SHP77 (cell line): ENCODE measurements at places on chromosomes 13 and 19.

GRCh38 chr13:113110852-113111315, 5.3 kb downstream of the F7 start:
- no peak for DNase-seq

- DNase-seq = peak; percentile 36
Observed at GRCh38 chr19:7674010-7675005, 2.6 kb upstream of the MCEMP1 start.

DNA sequence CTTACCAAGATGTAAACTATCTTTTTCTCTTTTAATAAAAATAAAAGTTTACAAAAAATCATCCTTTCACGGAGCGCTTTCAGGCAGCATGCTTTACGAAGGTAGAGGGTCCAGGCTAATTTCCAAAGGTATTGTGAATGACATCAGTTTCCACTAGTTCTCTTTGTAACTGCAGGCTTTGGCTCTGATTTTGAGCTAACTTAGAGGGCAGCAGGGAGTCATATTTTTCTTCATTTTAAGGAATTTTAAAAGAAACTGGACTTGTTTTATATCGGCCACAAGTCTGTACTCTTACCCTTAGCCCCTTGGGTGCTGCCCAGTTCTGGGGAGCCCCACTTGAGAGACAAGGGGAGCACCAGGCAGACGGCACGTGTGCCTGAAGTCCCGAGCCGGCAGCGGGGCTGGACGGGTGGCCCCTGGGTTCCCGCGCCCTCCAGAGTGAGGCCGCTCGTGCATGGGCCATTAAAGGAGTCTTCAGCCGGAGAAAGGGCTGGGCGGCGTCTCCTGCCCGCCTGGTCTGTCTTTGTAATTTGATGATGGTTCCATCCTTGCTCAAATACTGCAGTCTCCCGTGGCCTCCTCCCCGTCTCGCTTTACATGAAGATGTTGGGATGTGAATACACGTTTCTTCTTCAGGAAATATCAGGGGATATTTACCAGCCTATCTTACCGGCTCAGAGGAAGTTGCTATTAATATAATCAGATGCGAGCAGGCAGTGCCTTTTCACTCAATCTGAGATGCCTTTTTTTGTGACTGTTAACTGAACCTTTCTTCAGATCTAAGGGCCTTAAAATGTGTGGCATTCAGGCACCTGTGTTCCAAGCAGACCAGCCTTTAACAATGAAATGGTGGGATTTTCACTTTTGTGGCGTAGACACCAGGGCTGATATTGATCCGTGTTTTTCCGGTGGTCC, 67.4 kb downstream of the GGACT start:
- DNase-seq = no peak

- DNase-seq = no peak
Observed at GRCh38 chr13:97113231-97114001, 108.7 kb upstream of the MBNL2 start.

DNA sequence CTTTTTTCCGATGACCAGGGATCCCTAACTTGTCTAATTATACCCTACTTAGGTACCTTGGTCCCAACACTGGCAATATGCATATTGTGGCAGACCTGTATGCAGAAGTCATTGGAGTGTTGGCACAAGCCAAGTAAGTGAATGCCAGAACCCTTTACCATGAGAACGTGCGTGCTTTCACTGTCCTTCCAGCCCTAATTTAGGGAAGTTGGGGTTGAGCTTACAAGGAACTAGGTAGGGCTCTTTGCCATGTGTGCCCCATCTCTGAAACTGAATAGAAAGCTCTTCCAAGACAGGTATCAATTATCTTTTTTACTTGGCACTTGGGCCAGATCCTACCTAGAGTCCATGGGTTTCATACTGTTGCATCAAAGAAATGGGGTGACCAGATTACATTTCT, 93.2 kb downstream of the FRY start:
- no peak for DNase-seq

- DNase-seq = peak; percentile 35
Observed at GRCh38 chr19:14248578-14249011, 42.6 kb upstream of the ADGRL1 start.

DNA sequence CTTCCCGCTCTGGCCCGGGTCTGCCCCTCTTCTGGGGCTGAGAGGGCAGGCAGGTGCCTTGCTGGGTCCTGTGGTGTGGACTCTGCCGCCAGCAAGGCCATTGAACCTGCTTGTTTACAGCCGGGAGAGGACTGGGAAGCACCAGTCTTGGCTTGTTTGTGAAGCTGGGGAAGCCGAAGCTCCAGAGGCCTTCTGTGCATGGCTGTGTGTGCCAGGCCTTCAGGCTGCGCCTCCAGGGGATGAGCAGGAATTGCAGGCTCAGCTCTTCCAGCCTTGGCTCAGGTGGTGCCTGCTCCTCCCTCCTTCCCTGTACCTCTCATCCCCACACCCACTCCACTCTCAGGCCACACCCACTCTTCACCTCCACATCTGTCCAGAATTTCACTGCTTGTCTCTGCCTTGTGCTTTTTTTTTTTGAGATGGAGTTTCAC, 17.5 kb downstream of the NDUFB7 start:
- DNase-seq = peak; percentile 17

- DNase-seq = no peak
Observed at GRCh38 chr13:33109801-33110200, 93.6 kb downstream of the KL start.

DNA sequence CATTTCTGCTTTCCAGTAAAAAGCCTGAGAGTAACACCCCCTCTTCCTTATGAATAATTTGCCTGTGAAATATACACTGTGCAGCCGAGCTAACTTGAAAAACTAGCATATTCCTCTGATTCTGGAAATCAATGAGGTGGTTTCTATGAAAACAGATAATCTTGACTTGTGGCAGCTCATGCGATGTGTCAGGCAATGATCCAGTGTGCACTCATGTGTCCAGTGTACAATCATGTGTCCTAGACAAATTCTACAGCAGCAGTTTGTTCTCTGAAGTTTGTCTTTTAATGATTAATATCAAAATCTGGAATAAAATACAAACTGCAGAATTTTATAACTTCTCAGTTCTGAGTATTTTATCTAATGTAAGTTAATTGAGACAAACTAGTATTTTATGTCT, 2213.9 kb upstream of the PCDH20 start:
- no peak for DNase-seq

DNA sequence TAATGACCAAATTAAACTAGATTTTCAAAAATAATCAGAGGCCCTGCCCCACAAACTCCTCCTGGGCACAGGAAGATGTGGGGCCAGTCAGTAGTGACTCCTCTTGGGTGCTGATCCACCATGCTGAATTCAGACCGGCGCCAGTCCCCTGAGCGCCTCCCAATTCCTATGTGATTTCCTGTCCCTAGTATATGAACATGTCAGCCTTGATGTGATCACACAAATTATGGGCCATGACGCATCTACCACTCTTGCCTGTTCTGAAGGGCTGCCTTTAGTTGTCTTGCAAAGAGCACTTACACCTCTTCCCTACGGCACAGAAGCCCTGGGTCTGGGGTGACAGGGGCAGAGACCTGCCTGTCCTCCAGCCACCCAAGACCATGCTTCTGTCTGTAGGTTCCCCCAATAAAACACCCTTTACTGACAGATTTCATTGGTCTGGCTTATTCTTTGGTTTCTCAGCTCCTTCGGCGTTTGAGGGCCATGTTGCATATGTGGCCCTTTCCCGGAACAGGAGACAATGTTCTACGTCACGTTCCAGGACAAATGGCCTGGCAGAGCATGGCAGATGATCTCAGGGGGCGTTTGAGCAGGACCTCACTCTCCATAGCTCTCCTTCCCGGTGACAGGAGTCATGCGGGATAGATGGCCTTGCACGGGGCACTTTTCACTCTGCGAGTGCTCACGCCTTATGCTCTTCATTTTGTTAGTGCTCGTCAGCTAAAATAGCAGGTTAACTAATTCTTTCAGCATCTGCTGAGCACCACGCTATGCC, 5.6 kb upstream of the ATP11A start:
- DNase-seq = no peak

GRCh38 chr13:105471673-105472072, 1063.8 kb downstream of the EFNB2 start:
- DNase-seq = no peak

DNA sequence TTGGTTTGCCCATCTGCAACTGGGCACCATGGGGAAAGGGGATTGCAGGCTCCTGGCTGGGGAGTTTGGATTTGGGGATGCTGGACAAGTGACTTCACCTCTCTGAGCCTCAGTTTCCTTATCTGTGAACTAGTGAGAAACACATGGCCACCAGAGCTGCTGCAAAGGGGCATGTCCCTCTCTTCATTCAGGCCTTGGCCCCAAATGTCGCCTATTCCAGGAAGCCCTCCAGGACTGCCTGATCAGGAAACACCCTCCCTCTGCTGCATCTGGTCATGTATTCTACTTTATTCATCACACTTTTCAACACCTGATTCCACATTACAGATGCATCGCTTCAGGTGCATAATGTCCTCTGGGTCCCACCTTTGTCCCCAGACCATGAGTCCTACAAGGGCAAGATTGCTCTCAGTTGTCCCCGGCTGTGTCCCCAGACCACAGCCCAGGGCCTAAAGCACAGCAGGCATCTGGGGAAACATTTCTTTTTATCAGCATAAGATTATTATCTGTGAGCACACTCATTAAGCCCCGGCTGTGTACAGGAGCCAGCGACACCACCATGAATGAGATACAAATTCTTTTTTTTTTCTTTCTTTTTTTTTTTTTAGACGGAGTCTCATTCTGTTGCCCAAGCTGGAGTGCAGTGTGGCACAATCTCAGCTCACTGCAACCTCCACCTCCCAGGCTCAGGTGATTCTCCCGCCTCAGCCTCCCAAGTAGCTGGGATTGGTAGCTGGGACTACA, 37.5 kb downstream of the ARRDC2 start:
- DNase-seq = no peak

- peak; percentile 59 for DNase-seq
Observed at GRCh38 chr19:35756377-35757230, at the start of gene HSPB6. TSS of gene HSPB6 (minus strand) at chr19:35757029. CDS start at chr19:35757008, 21 bp downstream.

- DNase-seq = no peak
Observed at GRCh38 chr13:108383667-108384066, 114.1 kb downstream of the TNFSF13B start.

- no peak for DNase-seq
Observed at GRCh38 chr19:51111606-51112005, 3.4 kb upstream of the CTU1 start.

GRCh38 chr19:44003461-44004009, 778 bp downstream of the ZNF230 start:
- DNase-seq = no peak

DNA sequence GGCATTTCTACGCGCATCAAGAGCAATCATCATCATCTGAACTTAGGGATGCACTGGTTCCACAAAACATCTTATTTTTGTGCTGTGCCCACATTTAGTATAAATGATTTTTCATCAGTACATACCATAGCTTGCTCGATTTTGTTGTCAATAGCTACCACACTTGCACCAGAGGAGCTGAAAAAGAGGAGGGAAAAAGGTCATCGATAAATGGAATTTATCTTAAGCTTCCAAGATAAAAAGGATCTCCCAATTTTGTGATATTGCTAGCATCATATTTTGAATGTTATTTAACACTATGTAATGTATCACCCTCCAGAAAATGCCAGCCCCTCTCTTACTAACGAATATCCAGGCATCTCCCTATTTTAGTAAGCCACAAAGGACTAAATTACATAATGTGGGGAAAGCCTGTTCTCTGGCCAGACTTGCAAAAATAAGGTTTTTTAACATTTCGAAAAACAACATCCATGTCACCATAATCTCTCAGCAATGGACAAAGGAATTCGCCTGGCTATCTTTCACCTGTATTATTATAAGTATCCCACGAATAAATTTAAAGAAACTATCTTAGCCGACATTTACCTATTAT, 62.4 kb downstream of the SERP2 start:
- DNase-seq = no peak

DNA sequence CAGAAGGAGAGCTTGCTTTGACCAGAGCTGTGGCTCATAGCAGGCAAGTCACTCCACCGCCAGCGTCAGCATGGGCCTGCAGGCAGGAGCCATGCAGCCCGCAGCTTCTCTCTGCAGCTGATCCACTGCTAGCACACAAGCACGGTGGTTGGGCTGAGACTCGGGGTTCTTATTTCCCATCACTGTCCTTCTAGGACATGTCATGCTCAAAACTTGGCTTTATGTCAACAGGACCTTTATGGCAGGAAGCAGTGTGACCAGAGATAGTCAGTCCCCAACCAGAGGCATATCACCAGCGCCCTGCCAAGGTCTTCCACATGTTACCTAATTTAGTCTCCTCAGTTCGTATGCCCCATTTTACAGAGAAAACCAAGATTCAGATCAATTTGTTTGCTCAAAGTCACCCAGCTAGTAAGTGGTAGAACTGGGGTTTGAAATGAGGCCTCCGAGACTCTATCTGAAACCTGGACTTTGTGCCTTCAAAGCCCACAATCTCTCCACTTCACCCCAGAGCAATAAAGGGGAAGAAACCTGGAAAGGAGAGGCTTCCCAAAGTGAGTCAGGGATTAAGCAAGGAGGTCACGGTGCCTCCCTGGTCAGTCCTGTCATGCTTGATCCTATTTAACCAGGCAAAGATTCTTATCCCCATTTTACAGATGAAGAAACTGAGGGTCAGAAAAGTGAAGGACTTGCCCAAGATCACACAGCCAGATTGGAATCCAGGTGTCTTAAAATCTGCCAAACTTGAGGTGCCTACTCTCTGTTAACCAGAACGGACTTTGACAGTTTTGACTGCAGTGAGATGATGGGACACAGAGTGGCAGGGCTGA, 5.1 kb downstream of the TMEM272 start:
- no peak for DNase-seq
